CD4-positive, alpha-beta T cell treated with Interleukin-4 for 4 hours (primary cell): ENCODE measurements at places on chromosomes 1 and 21.

- no peak for DNase-seq
These were observed 47.2 kb downstream of the TBX15 start for GRCh38 chr1:118940957-118941356.

DNA sequence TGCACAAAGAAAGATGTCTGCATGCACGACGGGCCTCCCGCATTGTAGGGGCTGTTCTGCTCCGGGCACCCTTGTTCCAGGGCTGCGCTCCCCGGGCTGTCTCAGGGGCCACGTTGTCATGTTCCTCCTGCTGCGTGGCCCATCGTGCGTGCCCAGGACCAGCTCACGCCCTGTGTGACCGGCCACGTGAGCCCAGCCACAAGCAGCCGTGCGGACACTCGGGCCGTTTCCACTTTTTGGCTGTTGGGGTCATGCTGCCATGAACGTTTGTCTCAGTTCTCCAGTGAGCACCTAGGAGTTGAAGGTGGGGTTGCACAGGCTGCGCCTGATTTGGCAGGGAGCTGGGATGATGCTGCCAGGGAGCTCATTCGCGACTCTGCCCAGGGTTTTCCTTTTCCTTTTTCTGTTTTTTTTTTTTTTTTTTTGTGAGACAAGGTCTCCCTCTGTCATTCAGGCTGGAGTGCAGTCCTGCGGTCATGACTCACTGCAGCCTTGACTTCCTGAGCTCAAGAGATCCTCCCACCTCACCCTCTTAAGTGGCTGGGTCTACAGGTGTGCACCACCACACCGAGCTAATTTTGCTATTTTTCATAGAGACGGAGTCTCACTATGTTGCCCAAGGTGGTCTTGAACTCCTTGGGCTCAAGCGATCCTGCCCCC lies 17.4 kb downstream of the PDXK start:
- DNase-seq: no peak

DNA sequence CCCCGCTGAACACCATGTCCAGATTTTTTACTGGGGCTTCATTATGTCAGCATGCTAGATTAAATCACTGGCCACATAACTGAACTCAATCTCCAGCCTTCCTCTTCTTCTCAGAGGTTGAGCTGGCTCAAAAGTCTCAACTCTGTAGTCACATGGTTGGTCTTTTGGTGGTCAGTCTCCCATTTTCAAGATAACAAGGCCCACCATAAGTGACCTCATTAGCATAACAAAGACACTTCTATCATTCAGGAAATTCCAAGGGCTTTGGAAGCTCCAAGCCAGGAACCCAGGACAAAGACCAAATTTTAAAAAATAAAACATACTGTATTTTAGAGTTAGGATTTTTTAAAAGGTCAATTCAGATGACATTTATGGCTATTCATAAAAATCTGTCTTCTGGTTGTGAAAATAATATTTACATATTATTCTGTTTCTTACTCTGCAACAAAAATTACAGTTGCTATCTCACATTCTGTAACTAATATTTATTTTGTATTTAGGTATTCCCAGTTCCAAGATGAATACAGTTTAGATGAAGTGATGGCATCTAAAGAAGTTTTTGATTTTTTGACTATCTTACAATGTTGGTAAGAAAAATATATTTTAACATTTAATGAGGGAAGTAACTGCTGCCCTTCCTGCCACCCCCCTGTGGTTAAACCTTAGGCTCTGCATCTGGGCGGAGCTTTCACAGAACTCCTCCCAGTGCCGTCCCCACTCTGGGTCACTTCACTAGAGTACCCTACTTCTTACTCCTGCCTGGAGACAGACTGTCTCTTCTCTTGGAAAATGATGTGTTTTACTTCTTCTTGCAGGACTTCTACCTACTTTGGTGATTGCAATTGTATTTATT lies 49.3 kb downstream of the SCP2 start:
- no peak for DNase-seq

- no peak for DNase-seq
These were observed 8.6 kb downstream of the TMEM35B start for GRCh38 chr1:34976384-34977209.

GRCh38 chr1:240611619-240612480 lies at the start of gene GREM2:
GREM2 (minus strand) TSS chr1:240612155; CDS start chr1:240493475, 118,680 bp downstream.
- peak; percentile 19 for DNase-seq

GRCh38 chr21:14763695-14764064 lies 217.6 kb upstream of the SAMSN1 start:
- no peak for DNase-seq

- no peak for DNase-seq
These were observed 116.2 kb downstream of the NFIA start for GRCh38 chr1:61198554-61198953.

DNA sequence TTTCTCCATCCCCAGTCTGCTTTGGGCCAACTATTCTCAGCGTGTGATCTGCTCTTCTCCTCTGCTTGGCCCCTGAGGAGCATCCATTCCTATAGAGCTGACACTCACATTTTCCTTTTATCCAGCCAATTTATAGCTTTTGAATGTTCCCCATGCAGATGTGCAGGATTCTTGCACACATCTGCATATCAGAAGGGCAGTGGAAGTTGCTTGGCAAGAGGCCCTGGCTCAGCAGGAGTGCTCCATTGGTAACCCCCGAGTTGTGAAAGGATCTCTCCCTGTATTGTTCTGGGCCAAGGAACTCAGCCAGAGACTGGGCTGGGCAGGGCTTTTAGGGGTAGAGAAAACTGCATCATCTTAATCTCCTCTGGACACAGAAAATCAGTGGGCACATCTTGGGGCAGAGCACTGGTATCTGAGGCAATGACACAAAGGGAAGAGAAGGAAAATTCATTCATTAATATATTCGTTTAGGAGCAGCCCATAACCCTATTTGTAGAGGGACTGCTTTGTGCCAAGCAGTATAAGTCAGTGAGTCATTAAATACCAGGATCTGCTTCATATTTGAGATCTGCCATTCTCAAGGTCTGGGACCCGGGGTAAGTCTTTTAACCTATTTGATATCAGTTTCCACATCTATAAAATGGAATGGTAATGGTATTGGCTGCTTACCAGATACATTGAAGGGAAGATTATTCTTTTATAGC lies 31.0 kb upstream of the BEND5 start:
- no peak for DNase-seq

GRCh38 chr1:115090186-115090490 lies 835 bp upstream of the TSPAN2 start:
- DNase-seq: peak; percentile 48

GRCh38 chr21:45405271-45405818 lies 380 bp downstream of the COL18A1 start:
- DNase-seq: no peak

- no peak for DNase-seq
These were observed 198.0 kb upstream of the ZP4 start for GRCh38 chr1:238088560-238089290.

GRCh38 chr1:208461680-208462079 lies 217.5 kb upstream of the PLXNA2 start:
- DNase-seq: no peak

DNA sequence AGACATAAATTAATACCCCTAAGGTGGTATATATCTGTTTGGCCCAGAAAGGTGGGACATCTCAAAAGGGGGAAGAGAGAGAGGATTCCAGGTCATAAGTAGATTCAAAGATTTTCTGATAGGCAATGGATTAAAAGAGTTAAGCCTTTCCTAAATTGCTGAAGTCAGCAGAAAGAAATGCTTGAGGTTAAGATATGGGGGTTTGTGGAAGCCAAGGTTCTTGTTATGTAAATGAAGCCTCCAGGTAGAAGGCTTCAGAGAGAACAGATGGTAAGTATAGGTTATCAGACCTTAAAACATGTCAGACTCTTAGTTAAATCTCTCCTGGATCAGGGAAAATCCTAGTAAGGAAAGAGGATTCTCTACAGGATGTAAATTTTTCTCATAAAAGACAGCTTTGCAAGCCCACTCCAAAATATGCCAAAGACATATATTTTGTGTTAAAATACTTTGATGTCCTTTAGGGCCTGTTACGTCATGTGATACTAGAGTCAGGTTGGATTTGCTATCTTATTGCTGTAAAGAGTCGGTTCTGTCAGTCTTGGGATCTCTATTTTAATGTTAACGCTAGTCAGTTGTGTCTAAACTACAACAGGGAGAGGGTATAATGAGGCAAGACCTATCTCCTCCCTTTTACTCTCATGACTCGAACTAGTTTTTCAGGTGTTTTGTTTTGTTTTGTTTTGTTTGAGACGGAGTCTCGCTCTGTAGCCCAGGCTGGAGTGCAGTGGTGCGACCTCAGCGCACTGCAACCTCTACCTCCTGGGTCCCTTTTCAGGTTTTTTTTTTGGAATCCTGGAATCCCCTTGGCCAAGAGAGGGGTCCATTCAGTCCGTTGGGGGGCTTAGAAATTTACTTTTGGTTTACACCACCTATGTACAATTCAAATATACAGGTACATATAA lies 30.6 kb downstream of the RGS2 start:
- no peak for DNase-seq

- DNase-seq: no peak
These were observed 98.4 kb upstream of the KAZN start for GRCh38 chr1:14500041-14500440.

DNA sequence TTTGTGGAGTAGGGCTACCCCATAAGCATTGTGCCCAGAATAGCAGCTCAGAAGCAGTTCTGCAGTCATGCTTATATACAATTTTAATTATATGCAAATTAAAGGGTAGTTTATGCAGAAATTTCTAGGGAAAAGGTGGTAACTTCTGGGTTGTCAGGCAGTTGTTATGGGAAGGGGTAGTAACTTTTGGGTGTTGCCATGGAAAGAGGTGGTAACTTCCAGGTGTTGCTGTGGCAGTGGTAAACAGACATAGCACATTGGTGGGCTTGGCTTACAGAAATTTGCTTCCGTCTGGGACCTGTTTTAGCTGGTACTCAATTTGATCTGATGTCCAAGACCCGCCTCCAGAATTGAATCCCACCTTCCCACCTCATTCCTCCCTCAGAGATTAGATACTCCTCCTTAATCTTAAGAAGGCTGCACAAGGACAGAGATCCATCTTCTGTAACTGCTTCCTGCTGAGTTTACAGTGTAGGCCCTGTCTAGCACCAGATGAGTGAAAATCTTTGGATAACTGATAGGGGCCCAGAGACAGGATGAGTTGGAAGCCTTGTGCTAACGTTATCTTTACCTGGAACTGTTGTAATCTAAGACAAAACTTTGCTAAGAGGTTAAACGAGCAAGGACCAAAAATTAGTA lies 26.7 kb downstream of the SUCO start:
- no peak for DNase-seq

GRCh38 chr1:154414606-154415005 lies 9.5 kb downstream of the IL6R start:
- no peak for DNase-seq

DNA sequence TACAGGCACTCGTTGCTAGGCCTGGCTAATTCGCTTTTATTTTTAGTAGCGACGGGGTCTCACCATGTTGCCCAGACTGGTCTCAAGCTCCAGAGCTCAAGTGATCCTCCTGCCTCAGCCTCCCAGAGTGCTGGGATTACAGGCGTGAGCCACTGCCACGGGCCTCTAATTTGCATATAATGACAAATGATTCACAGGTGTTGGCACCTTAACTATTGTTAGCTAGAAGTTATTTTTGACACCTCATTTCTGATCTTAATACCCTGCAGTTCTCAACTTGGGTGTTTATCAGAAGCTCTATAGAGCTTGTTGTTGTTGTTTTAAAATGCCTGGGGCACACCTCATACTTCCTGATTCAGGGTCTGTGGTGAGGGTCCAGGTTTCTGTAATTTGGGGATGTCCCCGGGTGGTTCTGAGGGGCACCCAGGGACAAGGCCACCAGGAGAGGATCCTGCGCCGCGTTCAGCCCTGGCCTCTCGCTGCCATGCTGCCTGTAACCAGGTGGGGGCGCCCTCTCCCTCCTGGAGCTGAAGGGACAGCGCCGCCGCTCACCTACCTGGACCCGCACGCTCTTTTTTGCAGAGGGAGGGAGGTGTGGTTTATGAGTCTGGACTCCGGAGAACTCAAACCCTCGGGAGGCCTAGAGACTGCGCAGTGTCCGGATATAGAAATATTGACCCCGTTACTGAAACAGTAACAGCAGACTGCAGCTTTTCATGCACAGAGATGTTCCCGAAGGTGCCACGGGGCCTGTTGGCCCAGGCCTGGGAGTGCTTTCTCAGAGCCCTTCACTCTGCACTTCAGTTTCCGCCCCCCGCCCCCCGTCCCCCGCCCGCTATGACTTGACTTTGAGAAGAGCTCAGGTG lies 23.0 kb upstream of the NEK2 start:
- DNase-seq: peak; percentile 73

DNA sequence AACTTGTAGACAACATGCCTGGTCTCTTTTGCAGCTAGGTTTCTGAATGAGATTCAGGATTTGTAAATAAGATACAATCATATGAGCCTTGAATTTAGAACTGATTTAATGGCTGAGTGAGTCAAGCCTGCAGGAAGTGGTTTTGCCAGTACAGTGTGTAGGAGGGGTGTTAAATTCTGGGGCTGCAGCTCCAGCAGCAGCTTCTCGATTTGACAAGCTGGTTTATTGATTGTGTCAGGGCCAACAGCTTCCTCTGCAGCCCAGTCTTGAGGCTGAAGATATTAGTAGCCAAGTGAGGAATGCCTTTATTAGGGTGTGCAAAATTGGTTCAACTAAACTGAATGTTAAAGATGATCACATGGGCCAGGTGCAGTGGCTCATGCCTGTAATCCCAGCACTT lies 11.5 kb upstream of the PLA2G5 start:
- peak; percentile 32 for DNase-seq

DNA sequence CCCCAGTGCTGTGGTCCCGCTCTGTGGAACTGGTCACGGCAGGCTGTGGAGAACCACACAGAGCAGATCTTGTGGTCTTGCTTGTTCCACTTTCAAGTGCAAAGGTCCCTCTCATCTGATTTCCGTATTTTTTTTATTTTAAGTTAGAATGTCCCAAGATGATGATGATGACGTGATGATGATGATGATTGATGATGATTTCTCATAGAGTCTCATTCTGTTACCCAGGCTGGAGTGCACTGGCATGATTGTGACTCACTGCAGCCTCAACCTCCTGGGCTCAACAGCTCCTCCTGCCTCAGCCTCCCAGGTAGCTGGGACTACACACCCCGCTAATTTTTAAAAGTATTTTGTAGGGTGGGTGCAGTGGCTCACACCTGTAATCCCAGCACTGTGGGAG lies 12.2 kb downstream of the EVA1C start:
- no peak for DNase-seq

DNA sequence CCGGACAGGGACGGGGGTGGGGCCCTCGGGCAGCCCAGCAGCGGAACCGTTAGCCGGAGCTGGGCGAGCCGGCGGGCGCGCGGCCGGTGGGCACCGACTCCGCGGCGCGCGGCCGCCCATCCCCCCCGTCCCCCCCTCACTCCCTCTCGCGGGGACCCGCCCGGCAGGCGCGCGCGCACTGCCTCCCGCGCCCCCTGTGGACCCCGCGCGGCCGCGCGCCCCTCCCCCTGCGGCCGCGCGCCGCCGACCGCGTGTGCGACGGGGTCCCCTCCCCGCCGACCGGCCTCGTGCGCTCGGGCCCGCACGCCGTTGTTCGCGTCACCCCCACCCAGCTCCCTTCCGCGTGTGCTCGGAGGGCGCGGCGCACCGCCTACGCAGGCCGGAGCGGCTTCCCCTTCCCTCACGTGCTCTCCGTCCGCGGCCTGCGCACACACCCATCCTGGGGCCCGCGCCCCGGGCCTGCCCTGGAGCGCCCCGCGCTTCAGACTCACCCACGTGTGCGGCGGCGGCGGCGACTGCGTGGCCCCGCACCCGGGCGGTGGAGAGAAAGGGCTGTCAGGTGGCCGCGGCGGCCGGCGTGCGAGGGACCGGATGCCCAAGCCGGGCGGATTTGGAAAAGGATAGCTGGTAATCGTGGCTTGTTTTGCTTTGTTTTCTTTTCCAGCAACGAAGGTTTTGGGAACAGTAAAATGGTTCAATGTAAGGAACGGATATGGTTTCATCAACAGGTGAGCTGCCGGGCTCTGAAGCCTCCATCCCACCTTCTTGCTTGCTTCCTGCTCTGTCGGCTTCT lies 717 bp downstream of the YBX1 start:
- peak; percentile 63 for DNase-seq
